Anterior cingulate cortex (tissue), 58 donors: ENCODE measurements at places on chromosomes 3 and 15.

DNA sequence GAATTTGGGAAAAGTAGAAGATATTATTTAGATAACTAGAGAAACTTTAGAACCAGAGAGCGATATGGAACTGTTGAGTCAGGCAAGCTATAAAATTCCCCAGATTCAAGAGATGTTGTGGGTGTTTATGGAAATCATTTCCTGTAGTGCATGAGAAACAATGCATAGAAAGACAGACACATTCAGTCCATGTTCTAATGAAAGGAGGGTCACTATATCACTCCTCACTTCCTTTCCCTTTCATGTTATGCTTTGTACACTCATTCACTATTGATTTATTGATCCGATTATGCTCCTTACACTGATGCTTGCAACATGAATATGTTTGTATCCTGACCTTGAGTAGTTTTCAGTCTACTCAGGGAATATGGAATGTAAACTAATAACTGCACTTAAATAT is 1459.9 kb upstream of the ALCAM start:
- DNase-seq, result no peak

- DNase-seq, result no peak
Measured at GRCh38 chr15:49064281-49064653, 18.0 kb upstream of the SECISBP2L start.

DNA sequence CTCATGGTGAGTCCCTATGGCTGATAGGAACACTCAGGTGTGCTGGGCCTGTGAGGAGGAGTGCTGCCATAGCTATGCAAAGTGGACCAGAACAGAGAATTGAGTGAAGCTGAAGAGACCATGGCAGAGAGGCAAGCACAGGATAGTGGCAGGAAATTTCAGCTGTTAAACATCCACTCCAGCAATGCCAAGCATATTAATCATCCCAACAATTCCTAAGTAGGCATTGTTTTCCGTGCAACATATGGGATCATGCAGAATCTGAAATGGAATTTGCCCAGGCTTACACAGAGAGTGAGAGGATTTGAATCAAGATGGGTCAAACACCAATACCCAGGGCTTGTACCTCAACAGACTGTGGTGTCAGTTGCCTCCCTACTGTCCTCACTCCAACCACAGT is 582.6 kb upstream of the UBE2E2 start:
- no peak for DNase-seq

DNA sequence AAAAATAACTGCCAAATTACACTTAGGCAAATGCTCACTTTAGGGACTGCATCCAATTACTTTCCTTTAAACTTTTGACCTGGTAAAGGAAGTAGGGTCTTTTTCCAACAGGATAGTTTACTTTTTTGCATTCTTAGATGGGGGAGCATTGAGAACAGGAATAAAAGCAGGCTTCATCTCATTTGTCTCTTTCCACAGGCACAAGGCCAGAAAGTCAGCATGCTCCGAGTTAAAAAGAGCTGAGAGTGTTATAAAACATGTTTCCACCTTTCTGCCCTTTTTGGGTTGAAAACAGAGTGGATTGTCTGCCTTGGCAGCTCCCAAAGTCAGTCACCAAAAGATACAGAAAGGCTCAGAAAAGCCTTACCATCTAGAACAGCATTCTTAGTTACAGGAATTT is 404.9 kb upstream of the ALCAM start:
- DNase-seq, result no peak

GRCh38 chr15:98113327-98113726 is 152.8 kb downstream of the ARRDC4 start:
- no peak for DNase-seq

DNA sequence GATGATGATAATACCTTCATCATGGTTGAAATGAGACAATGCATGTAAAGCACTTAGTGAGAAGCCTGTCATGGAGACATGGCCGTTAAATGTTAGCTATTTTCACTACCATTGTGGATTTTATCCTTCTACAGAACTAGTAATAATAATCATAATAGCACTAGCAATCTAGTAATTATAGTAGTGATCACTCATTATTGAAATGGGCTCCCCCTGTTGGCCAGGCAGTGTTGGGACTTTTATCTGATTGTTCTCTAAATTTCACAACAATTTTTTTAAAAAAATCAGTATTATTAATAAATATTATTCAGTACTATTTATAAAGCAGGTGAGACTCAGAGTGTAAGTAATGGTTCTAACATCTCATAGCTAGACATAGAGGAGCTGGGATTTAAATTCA is 396.3 kb downstream of the IL5RA start:
- DNase-seq, result no peak

DNA sequence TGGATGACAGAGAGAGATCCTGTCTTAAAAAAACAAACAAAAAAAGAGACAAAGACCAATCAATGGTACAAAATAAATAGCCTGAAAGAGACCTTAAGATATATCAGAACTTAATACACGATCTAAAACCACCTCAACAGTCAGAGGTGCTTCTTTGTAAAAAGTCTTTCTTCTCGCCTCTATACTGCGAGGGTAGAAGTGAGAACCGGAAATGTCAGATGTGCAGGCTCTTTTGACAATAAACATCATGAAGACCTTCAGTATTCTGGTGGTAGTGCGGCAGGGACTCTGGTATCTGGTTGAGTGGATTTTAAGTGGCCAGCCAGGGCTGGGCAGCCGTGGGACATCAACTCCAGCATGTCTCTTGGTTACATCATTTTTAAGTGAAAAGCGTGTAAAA is 30.0 kb downstream of the RUBCN start:
- no peak for DNase-seq

DNA sequence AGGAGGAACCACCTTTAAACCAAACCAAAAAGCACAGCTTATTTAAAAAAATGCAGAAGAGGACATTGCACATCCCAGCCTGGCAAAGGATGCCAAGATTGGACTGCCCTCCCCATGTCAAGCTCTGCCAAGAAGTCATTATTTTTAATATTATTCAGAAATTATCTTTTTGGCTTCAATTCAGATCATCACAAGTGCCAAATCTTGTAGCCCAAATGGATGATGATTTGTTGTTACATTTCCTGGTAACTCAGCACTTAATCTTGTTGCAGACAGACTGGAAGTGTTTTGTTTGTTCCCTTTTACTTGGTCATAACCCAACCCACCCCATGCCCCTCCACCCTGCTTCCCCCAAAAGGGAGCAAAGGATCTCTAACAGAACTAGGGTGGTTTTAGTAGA is 28.1 kb upstream of the LXN start:
- DNase-seq, result no peak

DNA sequence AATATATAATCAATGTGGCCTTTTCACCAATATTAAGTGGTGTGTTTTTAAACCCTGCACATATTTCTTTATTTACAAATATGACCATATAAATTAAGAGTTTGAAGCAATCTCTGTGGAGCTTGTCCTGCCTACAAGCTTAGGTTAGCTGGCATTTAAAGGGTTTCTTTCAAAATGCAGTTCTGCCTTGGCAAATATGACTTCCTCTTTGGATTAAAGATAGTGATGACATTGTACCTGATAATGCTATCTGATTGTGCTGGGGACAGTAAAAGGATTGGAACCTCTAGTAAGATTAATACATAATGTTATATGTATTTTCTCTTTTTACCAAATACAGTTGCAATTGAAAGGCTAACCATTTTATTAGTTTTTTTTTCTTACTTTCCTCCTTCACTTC is 249.1 kb downstream of the OTOL1 start:
- no peak for DNase-seq

DNA sequence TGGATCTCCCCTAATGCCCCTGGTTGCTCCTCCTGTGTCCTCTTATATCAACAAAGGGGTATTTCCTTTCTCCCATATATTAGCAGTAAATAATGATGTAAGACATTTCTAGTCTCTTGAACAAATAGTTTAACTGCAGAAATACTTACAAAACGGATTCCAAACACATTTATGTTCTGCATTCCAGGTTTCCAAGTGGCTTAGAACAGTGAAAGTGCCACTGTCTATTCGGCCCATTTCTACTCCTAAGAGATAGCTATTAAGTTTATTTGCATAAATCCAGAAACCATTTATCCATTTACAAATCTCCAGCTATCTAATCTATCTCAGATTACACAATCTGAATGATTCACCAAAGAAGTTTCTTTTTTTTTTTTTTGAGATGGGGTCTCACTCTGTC is 55.8 kb upstream of the FRMD4B start:
- DNase-seq, result no peak

GRCh38 chr3:186483611-186484340 is 60.4 kb downstream of the CRYGS start:
- no peak for DNase-seq
